ENCODE measurements at places on chromosomes 1 and 21.
A peak's percentile ranks its signal among the peaks of the same experiment; 100 is the strongest.

DNA sequence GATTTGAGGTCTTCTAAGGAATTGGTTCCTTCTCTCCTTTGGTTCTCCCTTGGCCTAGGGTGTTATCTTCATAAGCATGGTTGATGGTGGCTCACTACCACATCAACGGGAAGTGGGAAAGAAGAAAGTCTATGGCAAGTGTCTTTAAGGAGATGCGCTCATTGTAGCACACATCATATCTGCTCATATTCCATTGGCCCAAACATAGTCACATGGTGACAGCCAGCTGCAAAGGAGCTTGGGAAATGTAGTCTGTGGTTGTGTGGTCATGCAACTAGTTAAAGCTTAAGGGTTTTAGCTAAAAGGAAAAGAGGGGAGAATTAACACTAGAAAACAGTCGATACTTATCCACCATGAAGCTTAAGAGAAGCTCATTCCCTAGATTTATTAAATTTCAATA is 11.4 kb upstream of the MRPS6 start:
- no peak for DNase-seq

DNA sequence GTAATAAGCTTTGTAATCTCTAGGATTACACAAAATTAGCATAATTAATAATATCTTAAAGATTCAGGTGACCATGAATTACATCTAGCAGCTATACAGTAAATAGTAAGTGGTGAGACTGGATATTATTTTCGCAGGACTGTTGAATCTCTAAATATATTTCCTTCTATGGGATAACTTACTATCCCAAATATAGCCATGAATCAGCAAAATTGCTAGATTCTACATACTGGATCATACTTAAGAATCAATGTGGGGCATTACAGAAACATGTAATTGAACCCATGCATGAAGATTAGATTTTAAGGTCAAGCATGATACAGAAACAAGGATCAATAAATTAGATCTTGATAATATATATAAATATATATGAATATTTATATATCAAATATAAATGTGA is 1203.4 kb downstream of the BRINP3 start:
- no peak for DNase-seq

GRCh38 chr1:54842206-54842915 is 41.2 kb upstream of the TTC22 start:
- no peak for DNase-seq

DNA sequence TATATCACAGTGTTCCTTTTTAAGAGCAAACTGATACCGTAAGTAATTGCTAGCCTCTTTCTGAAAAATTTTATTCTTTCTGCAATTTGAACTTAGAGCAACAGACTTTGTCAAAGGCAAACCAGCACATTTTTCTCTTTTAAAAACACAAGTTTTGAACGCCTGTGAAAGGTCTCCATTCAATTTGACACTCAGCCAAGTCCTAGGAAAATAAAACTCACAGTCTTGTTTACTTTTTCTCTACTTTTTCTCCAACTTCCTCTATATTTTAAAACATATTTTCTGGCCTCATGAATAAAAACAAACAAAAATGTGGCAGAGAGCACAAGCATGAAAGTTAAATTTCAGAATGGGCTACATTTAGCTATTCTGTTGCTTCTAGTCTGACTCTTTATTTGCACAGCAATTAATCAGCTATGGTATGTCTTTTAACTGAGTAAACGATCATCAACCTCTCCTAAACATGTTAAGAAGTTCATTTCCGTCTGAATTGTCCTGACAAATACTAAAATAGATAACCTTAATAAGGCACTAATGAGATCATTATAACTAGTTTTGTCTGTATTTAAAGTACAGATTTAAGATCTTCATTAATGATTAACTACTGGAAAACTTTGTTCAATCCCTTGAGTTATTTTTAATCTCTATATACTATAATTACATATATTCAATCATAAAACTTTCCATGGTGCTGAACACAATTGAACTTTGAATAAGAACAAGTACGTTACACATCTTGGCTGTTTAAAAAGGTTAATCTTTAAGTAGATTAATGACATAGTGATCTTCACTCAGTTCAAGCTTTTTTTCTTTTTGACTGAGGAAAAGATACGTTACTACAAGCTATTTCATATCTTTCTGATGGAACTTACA is 550.6 kb downstream of the PTBP2 start:
- DNase-seq: peak; percentile 7

DNA sequence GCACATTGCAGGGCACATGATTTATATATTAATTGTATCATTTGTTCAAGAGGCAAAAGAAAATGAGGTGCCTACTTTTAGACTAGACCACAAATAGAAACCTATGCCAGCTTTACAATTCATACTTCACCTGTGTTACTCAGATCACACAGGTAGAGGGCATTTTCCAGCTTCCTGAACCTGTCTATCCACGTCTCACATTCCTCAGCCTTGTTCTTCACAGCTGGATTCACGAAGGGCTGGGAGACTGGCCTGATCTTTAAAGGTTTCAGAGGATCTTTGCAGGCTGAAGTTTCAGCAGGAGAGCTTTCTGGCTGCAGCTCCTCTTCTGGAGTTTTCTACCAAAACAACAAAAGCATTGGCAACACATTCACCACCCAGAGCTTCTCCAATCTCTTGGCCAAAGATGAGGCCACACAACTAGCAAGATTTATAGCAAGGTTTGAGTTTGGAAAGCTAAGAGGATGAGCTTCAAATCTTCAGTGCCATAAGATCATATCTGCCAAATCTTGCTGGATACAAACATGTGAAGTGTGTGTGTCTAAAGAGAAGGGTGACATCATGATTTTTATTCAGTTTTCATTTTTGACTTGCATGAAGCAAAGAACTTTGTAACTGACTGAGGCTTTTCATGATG is 71.0 kb upstream of the CYP2J2 start:
- DNase-seq: no peak

DNA sequence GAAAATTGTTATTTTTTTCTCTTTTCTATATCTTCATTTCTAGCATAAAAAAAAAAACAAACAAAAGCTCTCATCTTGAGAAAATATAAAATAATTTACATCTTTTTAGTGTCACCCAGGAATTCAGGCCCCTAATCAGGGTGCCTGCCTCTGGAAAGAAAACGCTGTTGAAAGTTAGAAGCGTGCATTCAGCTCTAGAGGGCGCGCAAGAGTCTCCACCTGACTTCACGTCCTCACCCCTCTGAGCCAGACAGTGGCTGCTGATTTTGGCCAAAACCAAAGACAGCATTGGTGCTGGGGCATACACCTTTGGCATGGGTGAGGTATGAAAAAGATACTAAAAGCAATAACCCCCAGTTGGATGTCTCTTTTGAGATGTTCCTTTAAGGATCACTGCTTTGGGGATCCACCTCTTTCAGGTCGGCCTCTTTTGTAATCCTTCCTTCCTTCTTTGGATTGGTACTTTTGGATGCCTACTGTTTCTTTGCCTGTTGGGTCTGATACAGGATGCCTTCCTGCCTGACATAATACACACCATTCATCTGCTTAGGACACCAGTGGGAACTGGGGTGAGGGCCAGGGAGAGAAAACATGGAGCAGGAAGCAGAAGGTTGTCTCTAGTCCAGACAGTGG is 77.6 kb upstream of the CHRM3 start:
- peak; percentile 14 for DNase-seq

DNA sequence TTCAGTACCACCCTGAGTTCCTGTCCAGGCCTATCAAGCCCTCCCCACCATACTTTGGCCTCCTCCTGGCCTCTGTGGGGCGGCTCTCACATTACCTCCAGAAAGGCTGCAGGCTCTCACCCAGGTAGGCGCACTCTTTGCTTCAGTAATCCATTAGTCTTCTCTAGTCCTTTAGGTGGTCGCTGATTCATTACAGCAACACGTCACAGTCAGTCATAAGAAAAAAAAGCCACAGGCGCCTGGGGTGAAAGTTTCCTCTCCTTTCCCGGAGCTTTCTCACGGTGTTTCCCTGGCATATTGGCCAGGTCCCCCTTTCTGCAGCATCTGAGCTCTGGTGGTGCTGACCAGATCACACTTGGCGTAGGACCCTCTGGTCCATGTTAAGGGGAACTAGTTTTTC is 12.1 kb downstream of the SLFNL1 start:
- no peak for DNase-seq

DNA sequence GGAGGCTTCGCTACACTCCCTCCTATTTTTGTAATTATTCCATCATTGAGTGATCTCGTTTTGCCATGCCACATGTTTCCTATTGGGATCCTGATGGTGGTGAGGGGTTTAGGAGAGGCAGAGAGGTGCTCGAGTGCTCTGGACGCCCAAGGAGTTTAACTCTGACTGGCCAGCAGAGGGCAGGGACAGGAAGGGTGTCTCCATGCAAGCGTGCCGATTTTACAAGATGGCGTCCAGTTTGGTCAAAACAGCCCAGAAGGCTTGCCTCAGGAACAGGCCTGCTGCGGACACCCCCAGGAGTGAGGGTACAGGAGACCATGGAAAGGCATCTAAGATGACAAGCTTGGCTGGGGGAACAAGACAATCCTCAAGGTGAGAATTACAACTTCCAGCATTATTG is 33.8 kb upstream of the KCNE2 start:
- no peak for DNase-seq

DNA sequence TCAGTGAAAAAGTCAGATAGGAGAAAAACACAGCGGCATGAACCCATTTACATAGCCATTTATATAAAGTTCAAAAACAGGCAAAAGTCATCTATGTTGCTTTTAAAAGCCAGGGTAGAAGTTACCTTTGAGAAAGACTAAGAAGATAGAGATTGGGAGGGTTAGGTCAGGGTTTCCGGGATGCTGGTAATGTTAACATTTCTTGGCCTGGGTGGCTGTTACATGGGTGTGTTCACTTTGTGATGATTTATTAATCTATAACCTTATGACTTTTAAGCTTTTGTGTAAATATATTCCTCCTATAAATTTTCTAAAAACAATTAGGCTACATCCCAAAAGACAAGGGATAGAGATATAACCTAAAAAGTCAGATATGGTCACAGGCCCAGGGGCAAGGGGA is 15.0 kb upstream of the FAM20B start:
- no peak for DNase-seq

- no peak for DNase-seq
These were observed 14.7 kb upstream of the GPR37L1 start for GRCh38 chr1:202107801-202108731.

DNA sequence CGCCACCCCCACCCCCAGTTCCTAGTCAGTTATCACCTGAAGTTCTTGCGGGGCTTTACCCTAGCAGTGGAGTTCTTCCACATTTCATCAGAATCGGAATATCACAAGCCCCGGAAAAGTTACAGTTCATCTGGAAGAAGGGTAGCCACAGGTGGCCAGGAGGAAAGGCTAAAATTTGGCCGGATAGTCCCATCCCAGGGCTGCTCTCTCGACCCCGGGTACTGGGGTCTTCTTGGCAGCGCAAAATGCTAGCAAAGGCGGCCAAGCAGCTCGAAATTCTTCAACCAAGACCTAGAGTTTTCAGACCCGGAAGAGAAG is 7.9 kb downstream of the HLX start:
- no peak for DNase-seq

DNA sequence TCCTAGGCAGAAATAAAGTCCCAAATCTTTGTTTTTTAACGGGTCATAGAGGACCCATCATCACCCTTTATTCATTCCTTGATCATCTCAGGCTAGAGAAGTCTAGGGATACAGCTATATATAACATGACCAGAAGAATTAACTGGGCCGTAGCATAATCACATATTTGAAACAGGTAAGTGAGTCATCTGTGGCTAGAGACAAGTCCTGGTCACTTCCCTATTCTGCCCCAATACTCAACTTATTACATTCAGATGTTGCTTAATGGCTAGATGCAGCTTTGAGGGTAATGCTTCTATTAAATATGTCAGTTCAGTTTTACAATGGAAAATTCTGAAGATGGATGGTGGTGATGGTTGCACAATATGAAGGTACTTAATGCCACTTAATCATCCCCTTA is 47.0 kb downstream of the EXO1 start:
- DNase-seq: no peak

DNA sequence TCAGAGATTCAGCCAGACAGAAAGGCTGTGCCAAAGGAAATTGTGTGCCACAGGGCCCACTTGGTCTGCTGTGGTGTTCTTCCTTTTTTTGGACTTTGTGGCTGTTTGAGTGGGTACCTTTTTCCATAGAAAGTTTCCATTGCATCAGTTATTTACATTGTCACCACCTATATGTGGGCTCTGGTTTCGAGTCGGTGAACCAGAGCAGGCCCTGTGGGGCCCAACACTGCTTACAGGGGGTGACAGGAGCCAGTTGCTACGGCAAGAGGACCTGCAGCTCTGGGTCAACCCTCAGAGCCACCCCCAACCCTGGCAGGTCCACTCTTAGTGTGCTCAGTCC is 157.0 kb upstream of the EDN2 start:
- DNase-seq: no peak

DNA sequence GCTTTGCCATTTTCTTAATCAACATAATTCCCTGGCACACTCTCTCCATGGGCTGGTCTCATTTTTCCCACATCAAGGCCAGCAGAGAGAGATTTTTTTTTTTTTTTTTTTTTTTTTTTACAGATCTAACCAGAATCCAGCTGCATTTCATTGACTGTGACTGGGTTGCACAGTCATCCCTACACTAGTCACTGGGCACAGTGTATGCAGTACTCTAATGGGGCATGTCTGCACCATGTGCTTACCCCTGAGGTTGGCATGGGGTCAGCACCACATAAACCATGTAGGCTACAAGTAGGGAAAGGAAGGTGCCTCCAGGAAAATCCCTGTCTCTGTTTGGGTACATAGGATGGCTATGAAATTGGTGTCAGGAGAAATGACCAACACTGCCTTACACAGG is 64.1 kb upstream of the LRP8 start:
- no peak for DNase-seq

- DNase-seq: no peak
These were observed 1.2 kb downstream of the MAN1A2 start for GRCh38 chr1:117368116-117369108.

DNA sequence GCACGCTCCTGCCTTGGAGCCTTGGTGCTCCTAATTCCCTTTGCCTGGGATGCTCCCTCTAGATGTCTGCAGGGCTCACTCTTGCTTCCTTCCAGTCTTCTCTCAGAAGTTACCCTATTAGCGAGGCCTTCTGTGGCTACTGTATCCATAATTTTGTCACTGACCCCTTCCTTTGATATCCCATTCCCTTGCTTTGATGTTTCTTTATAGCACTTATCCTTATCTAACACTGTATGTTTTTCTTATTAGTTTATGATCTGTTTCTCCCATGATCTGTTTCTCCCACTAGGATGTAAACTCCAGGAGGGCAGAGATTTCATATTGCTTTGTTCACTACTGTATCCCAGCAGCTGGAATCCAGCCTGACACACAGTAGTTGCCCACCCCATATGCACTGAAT is 263.4 kb downstream of the FOXD2 start:
- no peak for DNase-seq

GRCh38 chr21:43771698-43772424 is 4.2 kb downstream of the CSTB start:
- DNase-seq: peak; percentile 21

- peak; percentile 46 for DNase-seq
These were observed 151.5 kb downstream of the SMYD3 start for GRCh38 chr1:246355411-246356230.

Measured in fibroblast of skin of scalp (primary cell).